ENCODE measurements at places on chromosomes 4 and X.

- no peak for DNase-seq
Observed at GRCh38 chrX:32520789-32521188, 690.6 kb downstream of the DMD start.

DNA sequence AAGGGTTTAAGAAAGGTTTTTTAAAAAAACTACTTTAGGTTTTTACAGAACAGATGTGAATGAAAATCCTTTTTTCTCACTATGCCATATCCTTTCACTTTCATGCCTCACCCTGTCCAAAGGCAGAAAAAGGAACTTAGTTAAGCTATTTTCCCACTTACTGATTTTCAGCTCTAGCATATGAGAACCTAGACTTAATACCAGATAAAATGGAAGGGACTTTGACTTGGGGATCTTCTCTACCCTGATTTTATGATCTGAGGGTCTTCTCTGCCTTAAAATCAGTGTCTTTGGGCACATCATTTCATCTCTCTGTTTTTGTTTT lies 42.4 kb downstream of the FNIP2 start:
- no peak for DNase-seq

DNA sequence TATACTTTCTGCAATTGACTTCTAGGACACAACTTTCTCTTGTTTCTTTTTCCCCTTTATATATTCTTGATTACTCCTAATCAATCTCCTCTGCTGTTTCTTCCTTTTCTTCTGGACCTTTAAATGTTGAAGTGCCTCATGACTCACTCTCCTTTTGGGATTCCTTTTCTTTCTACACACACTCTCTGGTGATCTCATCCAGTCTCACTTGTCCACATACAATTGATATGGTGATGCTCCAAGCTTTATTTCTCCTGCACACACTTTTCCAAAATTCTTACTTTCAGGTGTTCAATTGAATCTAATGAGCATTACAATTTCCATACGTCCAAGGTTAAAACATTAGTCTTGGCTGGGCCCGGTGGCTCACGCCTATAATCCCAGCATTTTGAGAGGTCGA lies 794.8 kb upstream of the EPHA5 start:
- DNase-seq: no peak

DNA sequence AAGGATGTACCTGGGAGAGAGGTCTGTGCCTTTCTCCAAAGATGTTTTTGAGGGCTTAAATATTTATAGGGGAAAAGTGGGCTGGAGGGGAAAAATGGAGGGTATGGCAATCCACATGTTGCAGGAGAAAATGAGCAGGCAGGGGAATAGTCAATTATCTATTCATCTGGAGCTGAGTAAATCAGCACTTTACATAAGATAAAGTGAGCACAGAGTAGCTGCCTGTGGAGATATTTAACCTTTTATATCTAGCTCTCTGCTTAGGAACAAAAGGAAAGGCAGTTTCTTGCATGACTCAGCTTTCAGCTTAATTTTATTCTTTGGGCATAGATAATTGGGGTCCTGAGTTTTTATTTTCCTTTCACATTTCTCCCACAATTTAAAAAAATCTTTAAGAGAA lies 93.6 kb upstream of the NPY2R start:
- DNase-seq: no peak

- DNase-seq: no peak
Observed at GRCh38 chr4:68324519-68325262, 25.2 kb downstream of the YTHDC1 start.

Data from BE2C (cell line).